MCF 10A (cell line): ENCODE measurements at places on chromosomes 5 and 9. TPM values are rescaled to one million over a fixed set of nuclear protein-coding genes. Genes with fewer than 3 reads are reported as not detected.

DNA sequence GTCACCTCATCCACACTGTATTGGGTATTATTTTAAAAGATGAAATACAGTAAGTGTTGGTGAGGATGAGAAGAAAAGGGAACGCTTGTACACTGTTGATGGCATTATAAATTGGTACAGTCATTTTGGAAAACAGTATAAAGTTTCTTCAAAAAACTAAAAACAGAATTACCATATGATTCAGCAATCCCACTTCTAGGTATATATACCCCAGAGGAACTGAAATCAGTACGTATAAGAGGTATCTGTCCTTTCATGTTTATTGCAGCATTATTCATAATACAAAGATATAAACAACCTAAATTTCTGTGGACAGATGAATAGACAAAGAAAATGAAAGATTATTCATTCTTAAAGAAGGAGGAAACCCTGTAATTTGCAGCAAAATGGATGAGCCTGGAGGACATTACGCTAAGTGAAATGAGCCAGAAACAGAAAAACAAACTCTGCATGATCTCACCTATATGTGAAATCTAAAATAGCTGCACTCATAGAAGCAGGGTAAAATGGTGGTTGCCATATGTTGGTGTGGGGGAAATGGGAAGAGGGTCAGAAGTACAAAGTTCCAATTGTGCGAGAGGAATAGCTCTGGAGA lies 191.6 kb downstream of the TRIM36 start:
- H3K27me3 ChIP-seq, result peaks cover 16% of the 10 kb centered on the region
- H3K27ac ChIP-seq, result no peak overlapping the region
- H3K36me3 ChIP-seq, result no peaks in the 10 kb centered on the region
- no peaks in the 10 kb centered on the region for H3K4me1 ChIP-seq

DNA sequence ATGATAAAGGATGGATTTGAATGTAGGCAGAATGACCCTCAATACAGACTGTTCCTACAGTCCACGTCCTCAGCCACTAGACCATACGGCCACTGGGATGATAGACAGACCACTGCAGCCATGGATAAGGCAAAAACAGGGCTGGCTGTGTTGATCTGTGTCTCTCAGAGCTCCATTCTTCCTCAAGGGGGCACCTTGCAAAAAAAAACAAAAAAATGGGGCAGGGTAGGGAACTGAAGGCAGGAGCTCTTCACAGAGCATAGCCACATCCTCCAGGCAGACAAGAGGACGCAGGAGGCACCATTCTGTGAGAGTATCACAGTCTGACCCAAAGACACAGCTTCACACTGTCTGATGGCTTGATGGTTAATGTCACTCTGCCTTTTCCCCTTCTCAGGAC lies 61.2 kb upstream of the GABRP start:
- no peaks in the 10 kb centered on the region for H3K4me1 ChIP-seq
- H3K27me3 ChIP-seq, result no peaks in the 10 kb centered on the region

DNA sequence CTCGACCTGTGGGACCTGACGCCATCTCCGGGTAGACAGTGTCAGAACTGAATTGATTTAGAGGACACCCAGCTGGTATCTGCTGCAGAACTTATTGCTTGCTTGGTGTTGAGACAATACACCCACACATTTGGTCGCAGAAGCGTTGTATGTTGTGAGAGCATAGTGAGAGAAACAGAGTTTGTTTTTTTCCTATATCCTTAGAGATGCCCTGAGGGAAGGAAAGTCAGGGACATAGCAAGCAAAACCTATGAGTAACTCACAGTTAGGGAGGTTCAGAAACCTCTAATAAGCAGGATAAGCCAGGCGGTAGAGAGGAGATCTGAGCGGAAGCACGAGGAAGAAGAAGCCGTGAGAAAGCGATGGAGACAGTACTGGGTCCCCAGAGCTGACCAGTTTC lies 59.8 kb downstream of the PTCD2 start:
- H3K4me3 ChIP-seq, result peak overlapping the region; percentile 19
- H3K27ac ChIP-seq, result peak overlapping the region; percentile 98
- H3K27me3 ChIP-seq, result no peaks in the 10 kb centered on the region
- peaks cover 48% of the 10 kb centered on the region for H3K4me1 ChIP-seq

The GPX8 gene
- 37.2 and 38.8 TPM in 2 replicates for total RNA-seq

DNA sequence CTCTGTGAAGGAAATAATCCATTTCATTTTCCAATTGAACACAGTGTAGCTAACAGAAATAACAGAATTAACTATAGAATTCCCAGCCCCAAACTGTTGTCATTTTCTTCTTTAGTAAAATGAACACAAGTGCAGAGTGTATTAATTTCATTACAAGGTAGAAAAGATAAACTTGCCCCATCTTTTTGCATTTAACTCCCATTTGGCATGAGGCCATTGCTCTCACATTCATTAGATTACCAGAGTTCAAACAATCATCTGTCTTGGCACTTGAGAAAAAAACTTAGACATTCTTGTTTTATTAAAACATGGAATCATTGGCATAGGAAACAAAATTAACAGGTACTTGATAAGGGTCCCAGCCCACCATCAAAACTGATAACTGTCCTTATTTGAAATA lies 821.5 kb upstream of the C9orf72 start:
- no peaks in the 10 kb centered on the region for H3K36me3 ChIP-seq
- H3K4me1 ChIP-seq, result peaks cover 6% of the 10 kb centered on the region
- no peaks in the 10 kb centered on the region for H3K27me3 ChIP-seq
- DNase-seq, result no peak
- H3K27ac ChIP-seq, result no peak overlapping the region
- no peak overlapping the region for H3K4me3 ChIP-seq

The OR1L6 gene
- not detected in 2 replicates for total RNA-seq

DNA sequence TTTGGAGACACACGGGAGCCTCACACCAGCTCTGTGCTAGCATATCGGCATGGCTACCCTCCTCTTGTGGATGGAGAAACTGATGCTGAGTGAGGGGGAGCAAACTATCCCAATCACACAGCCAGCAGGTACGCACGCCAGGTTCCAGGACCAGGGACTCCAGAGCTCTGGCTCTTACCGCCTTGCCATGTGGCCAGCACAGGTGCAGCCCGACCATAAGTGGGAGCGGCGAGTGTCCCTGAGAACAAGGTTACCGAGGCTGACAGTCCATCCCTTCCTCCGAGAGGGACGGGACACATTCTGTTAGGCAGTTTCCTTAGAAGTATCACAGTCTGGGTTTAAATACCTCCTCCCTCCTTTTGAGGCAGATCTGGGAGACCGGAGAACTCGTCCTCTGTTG lies 86.0 kb downstream of the PAX5 start:
- no peak for DNase-seq
- peaks cover under 1% of the 10 kb centered on the region for H3K36me3 ChIP-seq
- H3K4me1 ChIP-seq, result no peaks in the 10 kb centered on the region
- H3K27ac ChIP-seq, result no peak overlapping the region
- peaks cover 42% of the 10 kb centered on the region for H3K27me3 ChIP-seq

- no peak overlapping the region for H3K27ac ChIP-seq
- H3K4me3 ChIP-seq, result no peak overlapping the region
- no peaks in the 10 kb centered on the region for H3K36me3 ChIP-seq
- H3K4me1 ChIP-seq, result peaks cover 9% of the 10 kb centered on the region
- peak; percentile 84 for DNase-seq
These were observed 2.0 kb downstream of the CD74 start for GRCh38 chr5:150410524-150411244.

GRCh38 chr5:67272453-67273130 lies 76.0 kb upstream of the CD180 start:
- no peak for DNase-seq
- no peaks in the 10 kb centered on the region for H3K4me1 ChIP-seq
- no peak overlapping the region for H3K4me3 ChIP-seq

- peak; percentile 84 for DNase-seq
- no peak overlapping the region for H3K27ac ChIP-seq
- H3K36me3 ChIP-seq, result no peaks in the 10 kb centered on the region
- no peak overlapping the region for H3K4me3 ChIP-seq
These were observed 72.9 kb downstream of the BAAT start for GRCh38 chr9:101311758-101312420.

DNA sequence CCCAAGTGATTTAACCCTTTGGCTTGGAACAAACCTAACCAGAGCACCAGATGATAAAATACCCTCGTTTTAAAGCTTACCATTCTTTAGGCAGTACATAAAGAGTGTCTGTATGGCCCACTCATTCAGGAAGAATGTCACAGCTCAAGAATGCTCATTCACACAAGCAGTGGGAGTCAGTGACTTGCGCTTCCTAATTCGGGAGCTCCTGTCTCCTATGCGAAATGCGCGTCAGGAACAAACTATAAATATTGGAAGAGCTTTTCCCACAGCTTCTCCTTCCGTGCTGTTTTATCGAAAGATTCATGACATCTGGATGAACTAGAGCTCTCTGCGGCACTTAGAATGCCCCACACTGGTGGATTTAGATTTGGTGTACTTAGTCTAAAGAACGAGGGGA lies 66.6 kb downstream of the NTRK2 start:
- H3K4me3 ChIP-seq, result no peak overlapping the region
- no peak overlapping the region for H3K27ac ChIP-seq
- H3K27me3 ChIP-seq, result peaks cover 7% of the 10 kb centered on the region
- DNase-seq, result no peak
- no peaks in the 10 kb centered on the region for H3K36me3 ChIP-seq

GRCh38 chr9:123070198-123070597 lies 36.7 kb downstream of the GPR21 start:
- DNase-seq, result no peak
- H3K27me3 ChIP-seq, result no peaks in the 10 kb centered on the region
- peaks cover 25% of the 10 kb centered on the region for H3K4me1 ChIP-seq
- H3K4me3 ChIP-seq, result no peak overlapping the region
- H3K27ac ChIP-seq, result no peak overlapping the region

- no peaks in the 10 kb centered on the region for H3K4me1 ChIP-seq
- no peak for DNase-seq
- H3K4me3 ChIP-seq, result no peak overlapping the region
- no peaks in the 10 kb centered on the region for H3K36me3 ChIP-seq
- H3K27me3 ChIP-seq, result peaks cover 54% of the 10 kb centered on the region
- no peak overlapping the region for H3K27ac ChIP-seq
These were observed 93.7 kb downstream of the LHX2 start for GRCh38 chr9:124105266-124105665.

DNA sequence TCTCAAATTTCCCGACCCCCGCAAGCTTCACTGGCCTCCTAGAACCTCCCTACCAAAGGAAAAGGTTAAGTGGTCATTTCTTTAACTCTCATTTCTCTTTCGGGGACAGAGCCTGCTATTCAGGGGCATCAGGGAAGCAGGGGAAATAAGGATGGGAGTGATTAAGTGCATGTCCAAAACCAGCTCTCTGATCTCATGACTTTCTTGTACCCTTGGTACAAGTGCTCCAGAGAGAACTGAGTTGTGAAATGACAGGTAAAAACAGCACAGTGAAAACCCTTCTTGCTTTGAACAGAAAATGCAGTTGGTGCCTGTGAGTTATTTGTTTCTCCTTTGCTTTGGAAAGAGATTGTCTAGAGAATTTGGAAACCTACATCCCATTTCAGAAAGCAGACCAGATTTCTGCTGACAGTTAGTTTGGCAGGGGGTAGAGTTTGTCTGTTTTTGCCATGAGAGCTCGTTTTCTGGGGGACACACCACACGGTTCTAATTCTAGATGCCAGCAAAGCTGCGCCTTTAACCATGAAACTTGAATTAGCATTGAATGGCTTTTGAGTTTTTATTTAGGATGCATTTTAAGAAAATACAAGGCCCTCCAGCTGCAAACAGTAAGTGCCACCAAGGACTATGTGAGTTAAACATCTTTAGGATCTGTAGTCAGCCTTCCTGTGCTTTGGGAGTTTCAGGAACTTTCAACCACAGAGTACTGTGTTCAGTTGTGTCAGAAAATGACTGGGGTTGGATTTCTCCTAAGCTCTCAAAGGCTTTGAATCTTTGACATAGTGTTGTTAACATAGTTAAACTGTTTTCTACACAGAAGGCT lies 161.7 kb upstream of the LHFPL2 start:
- DNase-seq, result no peak
- H3K27me3 ChIP-seq, result no peaks in the 10 kb centered on the region
- H3K4me3 ChIP-seq, result no peak overlapping the region
- no peak overlapping the region for H3K27ac ChIP-seq
- H3K4me1 ChIP-seq, result peaks cover 9% of the 10 kb centered on the region
